HFF-Myc (cell line): ENCODE measurements at places on chromosomes 5 and 9.

DNA sequence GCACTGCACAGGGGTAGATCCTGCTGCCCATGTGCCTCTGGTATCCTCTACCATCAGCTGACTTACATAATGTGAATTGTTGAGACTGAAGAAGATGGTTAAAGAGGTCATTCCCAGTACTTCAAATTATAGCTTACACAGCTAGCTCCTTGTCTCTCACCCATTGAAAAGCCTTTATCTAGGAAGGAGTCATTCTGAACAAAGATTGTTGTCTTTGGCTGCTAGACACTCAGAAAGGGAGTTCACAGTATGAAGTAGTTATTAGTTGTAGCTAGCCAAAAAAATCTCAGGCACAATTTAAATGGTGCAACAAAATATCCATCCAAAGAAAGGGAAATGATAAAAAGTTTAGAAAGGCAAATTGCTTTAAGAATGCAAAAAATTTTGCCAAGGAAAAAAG, 102.0 kb upstream of the NREP start:
- no peak for DNase-seq

- no peak for DNase-seq
Measured at GRCh38 chr9:121289026-121289771, 21.2 kb downstream of the GSN start.

GRCh38 chr5:75319638-75320037, 17.4 kb upstream of the HMGCR start:
- no peak for DNase-seq

- no peak for DNase-seq
Measured at GRCh38 chr5:1226839-1227581, 1.8 kb downstream of the SLC6A18 start.

DNA sequence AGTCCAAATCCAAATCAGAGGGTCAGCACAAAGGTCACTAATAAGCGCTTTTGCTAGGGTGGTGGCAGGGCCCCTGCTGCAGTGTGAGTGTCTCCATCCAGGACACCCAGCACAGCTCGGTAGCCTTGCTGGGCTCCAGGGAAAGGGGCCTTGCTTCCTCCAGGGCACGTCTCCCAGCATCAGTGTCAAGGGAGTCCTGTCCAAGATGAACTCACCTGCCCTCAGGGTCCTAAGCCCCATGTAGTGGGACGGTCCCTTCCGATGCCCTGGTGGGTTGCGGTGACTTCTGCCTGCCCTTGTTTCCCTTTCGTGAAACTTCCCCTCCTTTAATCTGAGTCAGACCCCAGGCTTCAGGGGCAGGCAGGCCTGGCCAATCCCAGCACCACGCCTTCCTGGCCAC, 101.7 kb downstream of the ZNF354C start:
- no peak for DNase-seq

DNA sequence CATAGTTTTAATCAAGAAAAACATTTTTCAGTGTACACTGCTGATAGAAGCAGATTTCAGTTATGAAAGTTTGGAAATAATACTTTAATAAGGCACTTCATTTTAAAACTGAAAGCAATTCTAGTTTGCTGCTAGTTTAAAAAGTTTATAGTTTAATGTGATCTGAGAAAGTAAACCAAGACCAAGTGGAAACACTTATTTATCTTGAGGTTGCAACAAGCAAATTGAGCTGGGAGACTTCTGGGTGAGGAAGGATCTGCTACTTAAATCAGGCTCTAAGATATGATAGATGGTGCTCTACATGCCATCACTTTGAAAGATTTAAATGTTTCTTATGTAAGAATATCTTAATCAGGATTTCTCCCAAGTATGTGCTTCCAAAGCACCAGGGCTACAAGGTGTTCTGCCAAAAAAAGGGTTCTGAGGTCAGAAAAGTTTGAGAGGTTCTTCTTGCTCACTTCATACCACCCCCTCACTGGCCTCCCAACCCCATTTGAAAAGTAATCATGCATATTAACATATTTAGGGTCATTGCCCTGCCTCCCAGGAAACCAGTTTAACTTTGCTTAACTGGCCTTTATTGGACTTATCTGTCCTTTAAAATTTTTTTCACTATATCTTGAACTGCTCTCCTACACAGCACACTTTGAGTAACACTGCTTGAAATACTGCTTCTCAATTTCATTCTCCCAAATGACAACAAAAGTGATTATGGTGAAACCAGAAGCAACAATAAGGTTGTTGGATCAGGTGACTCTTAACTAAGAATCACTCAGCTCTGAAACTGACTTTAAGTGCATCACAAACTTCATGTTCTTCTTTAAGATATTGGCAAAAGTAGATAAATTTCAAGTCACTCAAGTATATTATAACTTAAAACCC, 15.5 kb downstream of the SLC44A1 start:
- DNase-seq, result no peak

GRCh38 chr5:135054546-135054945, 20.5 kb upstream of the PITX1 start:
- no peak for DNase-seq

DNA sequence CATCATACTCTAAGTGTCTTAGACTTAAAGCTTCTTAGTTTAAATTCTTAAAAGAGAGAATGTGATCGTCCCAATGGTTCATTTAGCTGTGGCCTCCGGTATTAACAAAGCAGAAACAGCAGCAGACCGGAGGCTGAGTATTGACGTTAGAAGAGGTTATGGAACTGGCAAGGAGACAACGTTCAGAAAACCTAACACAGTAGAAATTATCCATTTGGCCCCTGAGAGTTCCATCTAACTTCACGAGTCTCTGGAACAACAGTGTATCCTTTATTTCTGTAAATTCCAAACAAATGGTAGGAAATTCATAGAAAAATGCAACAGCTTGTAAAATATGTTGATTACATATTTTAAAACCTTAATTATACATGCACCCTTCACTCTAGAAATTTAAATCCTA, 107.3 kb upstream of the PTGER4 start:
- DNase-seq, result no peak

- no peak for DNase-seq
Measured at GRCh38 chr9:6079386-6079785, 64.0 kb upstream of the RANBP6 start.

DNA sequence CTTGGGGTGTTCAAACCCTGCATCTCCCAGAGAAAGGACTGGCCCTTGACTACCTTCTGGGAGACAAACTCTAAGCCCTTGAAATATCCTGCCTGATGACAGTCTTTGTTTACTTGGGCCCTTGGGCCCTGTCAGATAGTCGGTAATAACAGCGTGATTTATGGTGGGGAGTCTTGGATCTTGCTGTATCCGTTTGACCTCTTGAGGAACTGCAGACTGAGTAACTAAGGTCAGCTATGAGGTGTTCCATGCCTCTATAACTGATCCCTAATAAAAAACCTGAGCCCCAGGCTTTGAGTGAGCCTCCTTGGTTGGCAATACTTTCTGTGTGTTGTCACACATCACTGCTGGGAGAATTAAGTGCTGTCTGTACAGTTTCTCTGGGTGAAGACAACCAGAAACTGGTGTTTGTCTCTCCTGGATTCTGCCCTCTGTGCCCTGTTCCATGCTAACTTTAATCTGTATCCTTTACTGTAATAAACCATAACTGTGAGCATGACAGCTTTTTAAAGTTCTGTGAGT, 56.2 kb upstream of the ANKRD33B start:
- no peak for DNase-seq

GRCh38 chr9:108662091-108662875, 193.5 kb downstream of the ACTL7B start:
- no peak for DNase-seq

DNA sequence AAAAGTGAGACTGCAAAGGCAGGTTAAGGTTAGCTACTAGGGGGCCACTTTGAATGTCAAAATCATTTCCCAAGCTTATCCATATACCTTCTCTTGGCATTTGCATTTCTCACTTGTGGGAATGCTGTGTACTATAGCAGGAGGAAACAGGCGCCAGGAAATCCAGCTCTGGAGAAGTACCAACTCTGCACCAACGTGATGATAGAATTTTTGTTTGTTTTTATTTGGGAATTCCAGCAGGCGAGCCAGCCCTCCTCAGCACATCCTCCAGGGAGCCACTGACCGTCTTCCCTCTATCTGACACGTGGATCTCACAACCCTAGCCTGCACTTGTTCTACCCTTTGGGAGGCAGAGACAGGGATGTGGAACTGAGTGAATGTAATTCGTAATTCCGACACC, 318.0 kb downstream of the ACTL7B start:
- no peak for DNase-seq
